Pericardium fibroblast (primary cell): ENCODE measurements at places on chromosomes 4 and X. TPM values are rescaled to one million over a fixed set of nuclear protein-coding genes. Genes with fewer than 3 reads are reported as not detected.

Gene RBMX2
- total RNA-seq = 10.7 and 12.3 TPM in 2 replicates

Gene IL21
- total RNA-seq = not detected in 2 replicates

Gene FATE1
- not detected in 2 replicates for total RNA-seq

Gene FAT4
- total RNA-seq = 18.3 and 31.8 TPM in 2 replicates

Gene SPIN2A
- total RNA-seq = 0.09 and 1.4 TPM in 2 replicates

Gene ANKRD50
- total RNA-seq = 22.8 and 28.0 TPM in 2 replicates

Gene ETFDH
- total RNA-seq = 14.1 and 17.7 TPM in 2 replicates

Gene FMR1NB
- total RNA-seq = not detected in 2 replicates

Gene ADGRG4
- total RNA-seq = not detected in 2 replicates

Gene SYP
- total RNA-seq = 0.23 and 1.4 TPM in 2 replicates

Gene NEXMIF
- under 0.01 TPM in 1 of 2 replicates, not detected in the other for total RNA-seq

Gene MXRA5
- total RNA-seq = 0.23 and 0.94 TPM in 2 replicates

Gene HERC6
- 1.2 and 1.4 TPM in 2 replicates for total RNA-seq

Gene CCNI
- 106 and 193 TPM in 2 replicates for total RNA-seq

Gene DRP2
- 0.35 and 0.94 TPM in 2 replicates for total RNA-seq

Gene AFF2
- 0.34 and 0.35 TPM in 2 replicates for total RNA-seq

Gene TAF7L
- not detected in 2 replicates for total RNA-seq

Gene CNKSR2
- 0.12 TPM in 1 of 2 replicates, not detected in the other for total RNA-seq

Gene EMCN
- total RNA-seq = 1.4 TPM in 1 of 2 replicates, not detected in the other

Gene PHEX
- 0.12 and 1.4 TPM in 2 replicates for total RNA-seq

Gene PLAC8
- 0.17 TPM in 1 of 2 replicates, not detected in the other for total RNA-seq

Gene CLDN34
- not detected in 2 replicates for total RNA-seq

Gene CLGN
- total RNA-seq = 0.43 and 0.47 TPM in 2 replicates

Gene STK32B
- 0.47 and 1.7 TPM in 2 replicates for total RNA-seq

Gene SMAD1
- total RNA-seq = 18.2 and 19.8 TPM in 2 replicates
